ENCODE measurements at places on chromosomes 3 and 15.

DNA sequence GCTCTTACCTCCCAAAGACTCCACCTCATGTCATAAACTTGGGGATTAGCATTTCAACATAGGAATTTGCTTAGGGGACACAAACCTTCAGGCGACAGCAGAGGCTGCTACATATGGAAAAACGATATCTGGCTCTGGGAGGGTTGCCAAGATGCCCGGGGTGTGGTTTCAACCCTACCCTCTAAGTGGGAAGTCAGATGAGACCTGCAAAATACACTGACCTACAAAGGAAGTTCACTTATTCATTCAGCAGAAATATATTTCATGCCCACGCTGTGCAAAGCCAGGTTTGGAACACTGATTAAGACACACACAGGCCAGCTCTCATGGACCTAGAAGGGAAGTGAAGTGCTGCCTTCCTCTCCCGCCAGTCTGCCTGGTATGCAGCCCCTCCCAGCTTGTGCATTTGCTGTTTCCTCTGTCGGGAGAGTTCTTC lies 239.3 kb downstream of the FEZF2 start:
- no peak for DNase-seq

DNA sequence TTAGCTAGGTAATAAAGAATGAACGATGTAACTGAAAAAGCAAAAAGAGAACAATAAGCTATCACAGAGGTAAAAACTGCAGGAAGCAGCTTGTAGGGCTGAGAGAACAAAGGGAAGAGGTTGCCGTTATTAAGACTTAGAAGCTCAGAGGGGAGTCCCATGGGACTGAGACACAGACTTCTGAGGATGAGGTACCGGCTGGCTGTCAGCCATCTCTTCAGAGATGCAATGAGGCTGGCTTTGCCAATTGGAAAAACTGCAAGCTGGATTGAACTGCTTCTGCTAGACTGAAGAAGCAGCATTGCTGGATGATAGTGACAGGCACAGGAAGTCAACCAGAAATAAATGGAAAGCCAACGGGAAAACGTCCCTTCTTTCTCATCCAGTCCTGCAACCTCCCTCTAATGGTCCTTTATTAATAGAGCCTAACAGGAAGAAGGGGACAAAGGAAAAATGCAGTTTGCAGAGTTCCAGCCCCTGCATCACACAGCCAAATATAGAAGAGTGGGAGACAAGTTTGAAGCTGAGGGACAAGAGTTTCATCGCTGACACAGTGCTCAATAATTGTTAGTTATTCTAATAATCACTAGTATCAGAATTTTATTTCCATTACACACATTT lies 21.1 kb upstream of the KLHL6 start:
- peak; percentile 95 for DNase-seq

GRCh38 chr3:113070681-113071113 lies 79.9 kb downstream of the GTPBP8 start:
- no peak for DNase-seq

GRCh38 chr3:58324391-58325390 lies 8.0 kb upstream of the PXK start:
- no peak for DNase-seq

DNA sequence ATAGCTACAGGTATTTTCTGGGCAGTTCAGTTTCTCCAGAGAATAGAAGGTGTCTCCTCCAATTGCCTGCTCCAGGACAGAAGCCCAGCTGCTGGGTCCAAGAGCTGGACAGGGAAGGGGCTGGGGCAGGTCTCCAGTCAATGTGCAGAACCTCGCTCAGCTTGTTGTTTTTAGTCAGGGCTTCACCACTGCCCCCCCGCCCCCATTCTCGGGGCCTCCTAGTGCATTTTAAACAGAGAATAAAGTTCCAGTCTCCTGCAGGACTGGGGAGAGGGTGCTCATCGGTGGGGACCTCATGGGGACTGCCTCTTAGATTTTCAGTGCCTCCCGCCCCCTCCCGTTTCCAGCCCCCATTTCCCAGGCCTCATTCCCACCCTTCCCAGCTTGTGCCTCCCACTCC lies 216.6 kb downstream of the XXYLT1 start:
- DNase-seq = no peak

GRCh38 chr15:57667171-57667849 lies 39.2 kb upstream of the POLR2M start:
- DNase-seq = no peak

GRCh38 chr3:188829576-188829975 lies 342.2 kb upstream of the TPRG1 start:
- DNase-seq = no peak

GRCh38 chr15:33132722-33133345 lies 61.7 kb downstream of the FMN1 start:
- DNase-seq = peak; percentile 33

DNA sequence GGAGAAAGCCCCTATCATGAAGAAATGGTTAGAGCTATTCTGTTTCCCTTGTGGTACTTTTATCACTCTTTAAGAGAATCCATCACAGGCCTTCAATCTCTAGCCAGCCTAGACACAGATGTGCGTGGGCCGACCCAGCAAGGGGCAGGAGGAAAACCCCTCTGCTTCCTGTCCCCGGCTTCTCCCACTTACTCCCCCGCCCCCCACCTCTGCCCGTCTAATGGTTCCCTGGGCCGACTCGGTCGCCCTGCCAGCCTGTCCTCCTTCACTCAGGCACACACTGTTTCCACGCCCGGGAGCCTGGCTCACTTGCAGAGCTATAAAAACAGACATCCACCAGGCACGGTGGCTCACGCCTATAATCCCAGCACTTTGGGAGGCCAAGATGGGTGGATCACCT lies 58.3 kb upstream of the TFRC start:
- DNase-seq = no peak

- no peak for DNase-seq
Measured at GRCh38 chr3:195546130-195546560, 3.0 kb upstream of the PPP1R2 start.

- no peak for DNase-seq
Measured at GRCh38 chr15:50783411-50783810, 17.9 kb upstream of the SPPL2A start.

- DNase-seq = no peak
Measured at GRCh38 chr3:56087451-56088053, 380.7 kb downstream of the ERC2 start.

GRCh38 chr3:32840086-32840841 lies 22.5 kb downstream of the TRIM71 start:
- no peak for DNase-seq

GRCh38 chr3:17573396-17573795 lies 169.0 kb downstream of the TBC1D5 start:
- no peak for DNase-seq

GRCh38 chr3:38598791-38599190 lies 50.7 kb downstream of the SCN5A start:
- no peak for DNase-seq

- DNase-seq = no peak
Measured at GRCh38 chr3:133945381-133946095, 49.9 kb upstream of the RAB6B start.

GRCh38 chr3:60600848-60601247 lies 650.4 kb downstream of the FHIT start:
- no peak for DNase-seq

- DNase-seq = no peak
Measured at GRCh38 chr3:138241676-138242075, 54.6 kb downstream of the ARMC8 start.

GRCh38 chr15:25437777-25438600 lies 835 bp downstream of the UBE3A start:
- DNase-seq = peak; percentile 48

DNA sequence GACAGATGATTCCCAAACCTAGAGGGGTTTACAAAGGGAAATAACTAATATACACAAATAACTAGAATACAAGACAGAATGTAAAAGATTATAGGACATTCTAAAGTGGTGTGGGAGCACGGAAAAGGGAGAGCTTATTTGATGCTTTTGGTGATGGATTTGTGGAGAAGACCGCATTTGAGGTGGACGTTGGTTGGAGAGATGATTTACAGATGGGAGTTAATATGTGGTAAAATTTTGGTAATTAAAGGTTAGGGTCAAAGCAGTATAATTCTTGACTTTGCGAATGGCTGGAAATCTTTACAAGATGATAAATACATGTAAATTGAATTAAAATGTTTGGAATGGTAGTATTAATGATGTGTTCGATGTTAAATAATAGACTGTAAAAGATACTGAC lies 1.2 kb downstream of the KNL1 start:
- DNase-seq = no peak

DNA sequence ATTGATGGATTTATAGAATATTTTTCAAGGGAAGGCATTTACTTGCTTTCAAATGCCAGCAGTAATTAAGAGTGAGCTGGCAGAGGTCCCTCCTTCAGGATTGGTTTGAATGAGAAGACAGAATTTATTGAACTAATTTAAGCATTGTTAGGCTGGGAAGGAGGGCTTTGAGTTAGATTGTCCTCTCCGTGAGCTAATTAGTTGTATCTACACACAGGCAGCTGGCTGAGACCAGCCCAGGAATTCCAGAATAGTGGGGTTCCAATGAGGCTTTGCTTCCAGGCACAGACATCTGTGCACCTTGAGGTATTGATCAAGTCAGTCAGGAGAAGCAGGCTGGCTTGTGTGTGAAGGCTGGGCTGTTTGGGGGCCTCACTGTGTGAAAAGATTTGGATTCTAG lies 124.0 kb upstream of the WNT5A start:
- DNase-seq = no peak

- DNase-seq = no peak
Measured at GRCh38 chr15:69562564-69562963, 109.9 kb downstream of the RPLP1 start.

GRCh38 chr15:68994149-68994548 lies 20.3 kb upstream of the NOX5 start:
- DNase-seq = no peak

- DNase-seq = no peak
Measured at GRCh38 chr3:138206196-138206595, 19.1 kb downstream of the ARMC8 start.

- DNase-seq = no peak
Measured at GRCh38 chr15:52294881-52295420, 653 bp downstream of the MYO5C start.

GRCh38 chr15:78675617-78676360 lies 34.8 kb upstream of the CHRNB4 start:
- no peak for DNase-seq

DNA sequence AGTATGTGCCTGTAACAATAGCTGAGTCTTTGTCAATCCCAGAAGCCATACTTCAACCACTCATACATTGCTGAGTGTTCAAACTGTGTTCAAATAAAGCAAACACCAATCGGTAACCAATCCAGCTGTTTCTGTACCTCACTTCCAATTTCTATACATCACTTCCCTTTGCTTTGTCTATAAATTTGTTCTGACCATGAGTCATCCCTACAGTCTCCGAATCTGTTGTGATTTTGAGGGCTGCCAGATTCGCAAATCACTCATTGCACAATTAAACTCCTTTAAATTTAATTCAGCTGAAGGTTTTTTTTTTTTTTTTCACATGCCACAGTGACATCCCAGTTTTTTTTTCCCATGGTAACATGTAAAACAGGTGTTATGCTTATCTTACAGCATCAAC lies 870.3 kb downstream of the NAALADL2 start:
- no peak for DNase-seq

DNA sequence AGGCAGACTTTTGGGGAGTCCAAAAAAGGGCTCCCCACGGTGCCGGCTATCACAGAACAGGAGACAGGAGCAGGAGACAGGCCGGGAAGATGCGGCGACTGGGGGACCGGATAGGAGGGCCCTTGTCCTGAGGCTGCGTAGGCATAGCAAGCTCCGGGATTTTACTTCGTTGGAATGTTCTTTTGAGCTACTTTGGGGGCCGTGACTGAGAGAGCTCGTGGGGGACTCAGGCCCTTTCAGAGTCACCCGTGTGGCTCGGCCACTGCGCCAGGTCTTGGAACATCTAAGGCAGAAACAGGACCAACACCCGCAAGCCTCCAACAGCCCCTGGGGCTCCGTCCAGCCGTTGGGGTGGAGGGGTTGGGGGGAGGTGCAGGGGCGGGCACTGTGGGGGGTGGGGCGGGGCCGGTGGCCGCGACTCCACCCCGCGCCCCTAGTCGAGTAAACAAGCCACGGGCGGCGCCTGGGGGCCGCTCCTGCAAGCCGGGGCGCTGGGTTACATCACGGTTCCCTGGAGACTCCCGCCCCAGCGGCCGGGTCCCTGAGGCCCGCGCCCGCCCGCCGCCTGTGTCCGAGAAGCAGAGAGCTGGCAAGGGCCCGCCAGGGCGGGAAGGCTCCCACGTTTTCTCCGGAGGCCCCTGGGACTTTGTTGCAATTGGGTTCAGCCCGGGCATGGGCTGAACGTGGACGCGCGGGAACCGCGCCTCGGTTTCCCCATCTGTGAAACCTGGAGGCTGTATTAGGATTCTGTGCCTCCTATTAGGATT lies 23.3 kb upstream of the C15orf39 start:
- DNase-seq = no peak

GRCh38 chr3:120765830-120766493 lies 23.4 kb downstream of the GTF2E1 start:
- DNase-seq = no peak

DNA sequence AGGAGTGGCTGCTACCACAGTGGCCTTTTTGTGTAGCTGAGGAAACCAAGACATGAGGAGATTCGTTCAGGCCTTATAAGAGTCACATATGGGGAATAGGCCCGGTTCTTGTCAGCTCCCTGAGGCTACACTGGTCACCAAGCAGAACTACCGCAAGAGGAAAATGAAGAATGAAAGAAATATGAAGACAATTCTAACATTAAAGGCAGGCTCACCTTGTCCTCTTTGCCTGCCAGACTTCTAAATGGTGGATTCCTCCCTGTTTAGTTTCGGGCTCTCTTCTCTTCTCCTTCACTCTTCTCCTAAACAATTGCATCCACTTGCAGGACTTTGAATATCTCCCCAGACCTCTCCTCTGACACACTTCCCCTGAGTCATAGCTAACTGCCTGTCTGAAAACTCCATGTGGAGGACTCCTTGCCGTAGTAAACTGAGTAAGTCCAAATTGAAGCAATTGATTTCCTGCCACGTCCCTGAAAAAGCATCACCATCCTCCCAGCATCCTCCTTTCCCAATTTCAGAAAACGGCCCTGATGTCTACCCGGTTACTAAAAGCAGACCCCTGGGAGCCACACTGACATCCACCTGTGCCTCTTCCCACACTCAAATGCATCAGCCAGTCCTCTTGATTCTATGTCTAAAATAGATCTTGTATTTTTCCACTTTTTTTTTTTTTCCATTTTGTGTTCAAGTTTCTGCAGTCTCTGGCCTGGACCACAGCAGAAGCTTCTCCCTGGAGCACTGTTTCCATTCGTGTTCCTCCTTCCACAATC lies 30.3 kb upstream of the VEPH1 start:
- DNase-seq = no peak

GRCh38 chr3:77392181-77392580 lies 352.3 kb downstream of the ROBO2 start:
- no peak for DNase-seq

DNA sequence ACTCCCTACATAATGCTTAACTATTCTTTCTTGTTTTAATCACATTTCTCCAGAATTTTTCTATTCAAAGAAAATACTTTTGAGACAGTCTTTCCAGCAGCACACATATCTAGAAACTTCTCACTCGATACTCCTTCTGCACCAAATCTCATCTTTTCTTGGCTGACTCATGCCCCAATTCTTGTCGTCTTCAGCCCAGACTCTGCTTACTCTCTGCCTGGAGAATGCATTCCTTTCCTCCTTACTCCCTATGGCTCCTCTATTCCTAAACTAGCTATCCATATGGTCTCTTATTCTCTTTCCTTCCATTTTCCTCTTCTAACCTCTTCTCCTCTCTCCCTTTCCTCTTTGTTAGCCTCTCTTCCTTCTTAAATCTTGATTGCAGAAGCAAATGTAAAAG lies 158.7 kb downstream of the GBE1 start:
- DNase-seq = no peak
